ENCODE measurements at places on chromosomes 11 and 22.

- no peak for DNase-seq
Observed at GRCh38 chr11:2752923-2753322, 53.1 kb upstream of the KCNQ1OT1 start.

DNA sequence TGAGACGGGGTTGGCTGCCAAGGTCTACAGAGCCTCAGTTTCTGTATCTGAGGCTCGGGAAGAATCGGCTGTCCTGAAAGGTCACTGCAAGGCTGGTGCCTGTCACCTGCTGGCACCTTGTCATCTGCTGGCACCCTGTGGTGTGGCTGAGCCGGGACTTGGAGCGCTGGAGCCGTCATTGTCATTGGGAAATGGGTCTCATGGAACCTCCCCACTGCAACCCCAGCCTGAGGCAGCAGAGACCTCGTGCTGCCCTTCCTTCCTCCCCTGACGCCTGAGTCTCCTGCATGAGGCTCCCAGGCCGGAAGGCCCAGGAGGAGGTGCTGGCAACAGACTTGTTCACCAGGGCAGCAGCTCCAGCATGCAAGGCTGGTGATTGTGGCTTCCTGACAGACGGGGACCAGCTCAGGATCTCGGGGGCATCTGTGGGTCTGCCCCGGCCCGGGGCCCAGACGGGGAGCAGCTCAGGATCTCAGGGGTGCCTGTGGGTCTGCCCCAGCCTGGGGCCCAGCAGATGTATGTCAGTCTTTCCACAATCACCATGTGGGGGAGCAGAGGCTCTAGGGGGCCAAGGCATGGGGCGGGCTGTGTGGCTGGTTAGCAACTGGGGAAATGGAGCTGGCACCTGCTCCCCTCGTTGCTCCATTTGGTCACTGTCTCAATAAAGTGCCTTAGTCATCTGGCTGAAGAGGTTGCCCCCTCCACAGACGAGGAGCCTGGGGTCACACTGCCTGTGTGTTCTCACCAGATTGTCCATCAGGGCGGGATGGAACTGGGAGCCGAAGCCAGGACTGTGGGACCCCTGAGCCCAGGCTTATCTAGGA lies 668.7 kb downstream of the BRD1 start:
- DNase-seq, result no peak

- no peak for DNase-seq
Observed at GRCh38 chr11:1541474-1542204, 30.4 kb downstream of the DUSP8 start.

DNA sequence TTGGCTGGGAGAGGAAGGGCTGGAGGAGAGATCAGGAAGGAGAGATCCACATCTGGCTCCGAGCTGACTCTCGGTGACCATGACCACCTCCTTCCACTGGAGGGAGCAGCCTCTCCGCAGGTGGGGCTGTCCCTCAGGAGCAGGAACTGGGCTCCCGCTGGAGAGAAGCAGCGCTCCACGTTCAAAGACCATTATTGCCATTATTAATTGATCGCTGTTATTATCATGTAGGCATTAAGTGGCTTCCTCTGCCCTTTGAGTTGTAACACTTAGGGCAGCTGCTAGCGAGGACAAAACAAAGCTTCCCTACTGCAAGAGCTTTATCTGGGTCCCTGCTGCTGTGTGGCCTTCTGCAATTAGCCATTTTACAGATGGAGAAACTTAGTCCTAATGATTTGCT lies 251.9 kb downstream of the ST3GAL4 start:
- peak; percentile 53 for DNase-seq

GRCh38 chr22:30754971-30755758 lies 60.5 kb downstream of the OSBP2 start:
- DNase-seq, result peak; percentile 67

DNA sequence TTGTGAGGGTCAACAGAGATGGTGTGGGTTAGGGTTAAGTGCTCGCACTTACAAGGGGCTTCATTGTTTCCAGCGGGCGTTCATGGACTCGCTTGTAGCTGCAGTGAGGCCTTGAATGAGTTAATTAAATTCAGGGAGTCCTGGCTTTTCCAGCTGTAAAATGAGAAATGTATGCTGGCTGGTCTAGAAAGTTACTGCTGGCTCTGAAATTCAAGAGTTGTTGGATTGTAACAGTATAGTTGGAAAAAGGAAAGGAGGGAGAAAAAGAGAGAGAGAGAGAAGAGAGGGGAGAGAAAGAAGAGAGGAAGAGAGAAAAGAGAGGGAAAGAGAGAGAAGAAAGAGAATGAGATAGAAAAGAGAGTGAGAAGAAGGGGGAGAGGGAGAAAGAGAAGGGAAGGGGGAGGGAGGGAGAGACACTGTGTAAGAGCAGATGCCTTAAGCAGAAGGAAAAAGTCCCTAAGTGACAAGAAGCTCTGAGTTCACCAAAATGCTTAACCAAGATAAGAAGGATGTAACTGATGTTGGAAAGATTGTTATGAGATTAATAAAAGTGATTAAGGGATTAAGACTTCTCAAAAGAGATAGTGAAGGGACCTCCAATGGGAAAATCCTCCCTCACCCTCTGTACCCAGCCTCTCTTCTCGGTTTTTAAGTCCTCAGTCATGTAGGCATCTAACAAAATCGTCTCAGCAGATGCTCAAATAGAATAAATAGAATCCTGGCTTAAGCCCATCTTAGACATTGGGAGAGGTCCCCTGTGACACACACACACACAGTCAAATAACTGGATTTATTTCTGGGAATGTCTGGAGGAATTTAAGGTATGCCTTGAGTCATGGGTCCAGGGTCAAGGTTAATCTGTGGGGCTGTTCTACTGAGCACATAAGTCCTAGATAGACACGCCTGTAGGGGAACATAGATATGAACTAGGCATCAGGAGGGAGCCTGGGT lies 477.9 kb downstream of the MIAT start:
- DNase-seq, result peak; percentile 90

DNA sequence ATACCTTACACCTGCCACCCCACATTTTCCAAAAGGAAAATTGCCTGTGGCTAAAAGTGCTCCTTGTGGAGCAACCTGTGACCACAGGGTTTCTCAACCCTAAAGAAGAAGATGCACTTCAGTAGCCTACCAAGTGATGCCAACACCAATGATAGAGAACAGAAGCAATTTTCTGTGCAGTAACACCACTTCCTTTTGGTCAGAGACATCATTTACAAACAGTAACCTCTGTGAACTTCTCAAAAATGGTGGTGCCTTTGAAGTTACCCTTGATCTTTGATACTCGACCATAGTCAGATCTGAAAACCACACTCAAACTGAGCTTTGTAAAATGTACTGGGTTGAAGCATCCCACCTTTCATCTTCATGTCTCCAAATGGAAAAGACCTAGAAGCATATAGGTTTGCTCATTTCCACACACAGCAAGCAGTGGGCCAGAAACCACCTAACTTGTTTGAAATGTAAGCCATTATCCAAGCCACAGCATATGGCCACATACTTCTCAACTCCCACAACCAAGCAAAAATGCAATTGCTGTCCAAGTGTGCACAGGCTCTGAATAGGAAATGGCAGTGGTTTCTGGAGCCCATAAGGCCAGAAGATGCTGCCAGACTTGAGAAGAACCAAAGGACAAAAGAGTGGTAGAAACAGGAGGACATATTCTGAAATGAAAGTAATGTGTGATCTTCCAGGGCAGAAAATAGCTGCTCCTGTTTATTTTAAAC lies 24.3 kb downstream of the MPPED2 start:
- DNase-seq, result no peak

- no peak for DNase-seq
Observed at GRCh38 chr22:46703996-46704370, 34.1 kb downstream of the CERK start.

DNA sequence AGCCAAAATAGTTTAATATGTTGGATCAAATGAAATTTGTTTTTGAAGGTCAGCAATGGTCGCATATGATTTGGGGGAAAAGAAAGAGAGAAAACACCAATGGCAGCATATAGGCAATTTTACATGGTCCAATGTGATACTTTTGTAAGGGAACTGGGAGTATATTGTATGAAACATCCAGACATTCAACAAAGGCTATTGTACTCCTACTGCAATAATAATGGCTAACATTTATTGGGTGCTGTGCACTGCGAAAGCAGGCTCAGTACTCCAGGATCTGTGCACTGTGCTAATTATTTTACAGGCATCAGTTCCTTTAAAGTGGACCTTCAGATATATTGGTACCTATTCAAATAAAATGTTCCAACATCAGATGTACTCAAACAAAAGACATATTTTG lies 5.9 kb upstream of the OR10V1 start:
- DNase-seq, result no peak

- no peak for DNase-seq
Observed at GRCh38 chr11:117932947-117933346, 3.7 kb upstream of the TMPRSS13 start.

GRCh38 chr11:96357794-96358193 lies 14.8 kb upstream of the MAML2 start:
- no peak for DNase-seq

DNA sequence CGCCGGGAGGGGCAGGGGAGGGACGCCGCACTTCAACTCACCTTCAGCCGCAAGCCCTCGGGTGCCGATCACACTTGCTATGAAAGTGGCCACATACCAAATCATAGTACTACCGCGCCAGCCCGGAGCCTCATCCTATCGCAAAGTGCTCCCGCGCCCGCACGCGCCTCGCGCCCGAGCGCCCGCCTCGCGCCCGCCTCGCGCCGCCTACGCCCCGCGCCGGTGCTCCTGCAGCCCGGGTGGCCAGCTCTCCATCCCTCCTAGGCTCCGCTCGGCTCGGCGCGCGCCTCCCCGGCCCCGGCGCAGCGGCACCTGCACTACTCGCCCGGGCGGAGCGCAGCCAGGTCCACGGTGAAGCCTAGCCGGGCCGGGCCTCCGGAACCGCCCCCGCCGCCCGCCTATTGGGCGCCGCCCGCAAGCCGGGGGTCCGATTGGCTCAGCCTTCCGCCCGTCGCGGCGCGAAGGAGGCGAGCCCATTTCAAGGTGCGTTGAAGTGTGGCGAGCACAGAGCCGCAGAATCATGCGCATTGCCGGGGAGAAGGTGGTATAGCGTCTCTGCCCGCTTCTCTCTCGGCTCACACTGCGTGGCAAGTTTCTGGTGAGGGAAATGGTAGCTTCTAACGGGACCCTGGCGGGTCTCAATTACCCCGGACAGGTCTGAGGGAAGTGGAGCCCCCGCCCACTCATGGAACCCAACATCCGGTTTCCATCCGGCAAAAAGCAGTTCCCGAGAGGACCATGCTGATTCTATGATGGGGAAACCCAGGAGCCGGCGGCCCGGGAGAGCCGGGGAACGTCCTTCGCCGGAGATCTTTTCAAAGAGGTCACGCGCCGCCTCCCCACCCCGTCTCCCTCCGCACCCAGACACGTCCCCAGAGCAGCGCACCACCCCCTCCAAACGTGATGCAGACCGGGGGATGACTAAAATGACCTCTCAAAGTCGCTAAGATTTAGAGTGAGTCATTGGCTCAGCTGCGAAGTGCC lies at the start of gene IGSF9B:
IGSF9B (minus strand) TSS at position 319 of the 984 bp plus-strand sequence; CDS start at position 105, 214 bp downstream.
- peak; percentile 71 for DNase-seq

- no peak for DNase-seq
Observed at GRCh38 chr22:29203488-29204454, 1.9 kb upstream of the EMID1 start.

DNA sequence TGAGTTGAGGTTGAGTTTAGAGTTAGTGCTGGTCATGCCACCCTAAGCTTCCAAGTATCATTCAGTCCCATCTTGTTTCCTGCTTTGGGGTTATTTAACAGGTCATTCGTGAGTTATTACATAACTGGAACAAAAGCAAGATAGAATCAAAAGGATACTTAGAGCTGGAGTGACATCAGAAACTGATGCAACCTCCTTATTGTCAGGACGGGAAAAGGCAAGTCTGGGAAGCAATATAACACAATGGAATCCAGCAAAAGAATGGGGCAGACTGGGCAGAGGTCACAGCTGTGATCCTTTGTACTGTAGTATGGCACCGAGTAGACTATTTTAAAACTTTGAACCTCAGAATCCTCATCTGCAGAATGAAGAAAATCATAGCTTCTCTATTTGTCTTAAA lies 4.4 kb upstream of the PRSS23 start:
- no peak for DNase-seq

DNA sequence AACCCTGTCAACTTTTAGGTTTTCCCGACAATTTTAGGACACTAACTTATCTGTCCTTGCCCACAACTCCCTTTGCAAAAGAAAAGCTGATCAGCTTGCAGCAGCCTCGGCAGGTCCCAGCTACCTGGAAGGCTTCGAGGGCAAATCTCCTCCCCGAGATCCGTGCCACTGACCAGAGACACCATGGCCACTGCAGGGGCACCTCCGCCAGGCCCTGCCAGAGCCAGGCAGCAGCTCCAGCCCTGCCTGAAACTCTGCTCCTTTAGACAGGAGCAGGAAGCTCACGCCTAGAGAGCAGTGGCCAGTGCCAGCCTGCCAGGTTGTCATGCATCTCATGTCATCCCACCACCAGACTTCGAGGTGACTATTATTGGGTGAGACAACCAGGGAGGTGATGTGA lies 21.1 kb downstream of the KCNJ4 start:
- DNase-seq, result no peak

- no peak for DNase-seq
Observed at GRCh38 chr11:47028195-47029093, 91.9 kb downstream of the CSTPP1 start.

DNA sequence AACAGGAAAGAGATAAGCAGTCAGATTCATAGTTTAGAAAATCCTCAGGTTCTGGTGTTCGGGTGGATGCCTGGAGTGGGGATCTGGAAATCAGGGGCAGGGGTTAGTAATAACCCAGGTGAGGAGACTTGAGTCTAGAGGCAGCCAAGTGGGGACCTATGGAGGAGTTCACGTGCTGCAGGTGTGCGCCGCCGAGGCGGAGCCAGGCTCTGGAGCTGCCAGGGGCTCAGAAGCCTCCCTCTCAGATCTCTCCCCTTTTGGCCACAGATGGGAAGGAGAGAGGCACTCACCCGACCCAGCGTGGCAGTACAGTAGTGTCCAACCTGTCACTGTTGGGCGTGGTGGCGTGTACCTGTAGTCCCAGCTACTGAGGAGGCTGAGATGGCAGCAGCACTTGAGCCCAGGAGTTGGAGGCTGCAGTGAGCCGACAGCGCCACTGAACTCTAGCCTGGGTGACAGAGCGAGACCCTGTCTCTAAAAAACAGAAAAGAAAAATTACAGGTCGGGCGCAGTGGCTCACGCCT lies 27.5 kb downstream of the TXN2 start:
- DNase-seq, result no peak

GRCh38 chr11:102534261-102534872 lies 3.8 kb upstream of the MMP7 start:
- no peak for DNase-seq

DNA sequence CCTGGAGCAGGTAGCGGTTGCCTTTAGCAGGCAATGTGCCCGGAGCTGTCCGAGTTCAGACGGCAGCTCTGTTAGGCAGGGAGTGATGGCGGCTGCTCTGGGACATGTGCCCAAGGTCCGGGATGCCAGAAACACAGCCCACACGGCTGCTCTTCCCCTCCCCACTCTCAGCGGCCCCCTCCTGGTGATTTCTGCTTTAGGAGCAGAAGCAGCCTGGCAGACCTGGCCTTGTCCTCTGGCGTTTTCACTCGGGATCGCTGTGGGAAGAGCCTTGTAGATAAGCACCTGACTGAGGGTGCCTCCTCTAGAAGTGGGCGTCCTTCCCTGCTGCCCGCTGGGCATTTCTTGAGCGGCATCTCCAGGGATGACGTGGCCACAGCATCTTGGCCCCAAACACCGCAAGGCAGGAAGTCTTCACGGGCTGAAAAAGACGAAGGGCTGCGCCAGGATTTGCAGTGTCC lies 392.2 kb downstream of the TBC1D22A start:
- DNase-seq, result peak; percentile 93

GRCh38 chr11:95301474-95301873 lies 70.5 kb upstream of the SESN3 start:
- no peak for DNase-seq

- no peak for DNase-seq
Observed at GRCh38 chr22:47129902-47130635, 367.6 kb downstream of the TBC1D22A start.

All from M059J (cell line).